ENCODE measurements at places on chromosomes 3 and 15.

- DNase-seq = peak; percentile 22
Measured at GRCh38 chr3:195441476-195441991, 1.3 kb downstream of the ACAP2 start.

- no peak for DNase-seq
Measured at GRCh38 chr3:140924097-140924873, 17.4 kb upstream of the SLC25A36 start.

DNA sequence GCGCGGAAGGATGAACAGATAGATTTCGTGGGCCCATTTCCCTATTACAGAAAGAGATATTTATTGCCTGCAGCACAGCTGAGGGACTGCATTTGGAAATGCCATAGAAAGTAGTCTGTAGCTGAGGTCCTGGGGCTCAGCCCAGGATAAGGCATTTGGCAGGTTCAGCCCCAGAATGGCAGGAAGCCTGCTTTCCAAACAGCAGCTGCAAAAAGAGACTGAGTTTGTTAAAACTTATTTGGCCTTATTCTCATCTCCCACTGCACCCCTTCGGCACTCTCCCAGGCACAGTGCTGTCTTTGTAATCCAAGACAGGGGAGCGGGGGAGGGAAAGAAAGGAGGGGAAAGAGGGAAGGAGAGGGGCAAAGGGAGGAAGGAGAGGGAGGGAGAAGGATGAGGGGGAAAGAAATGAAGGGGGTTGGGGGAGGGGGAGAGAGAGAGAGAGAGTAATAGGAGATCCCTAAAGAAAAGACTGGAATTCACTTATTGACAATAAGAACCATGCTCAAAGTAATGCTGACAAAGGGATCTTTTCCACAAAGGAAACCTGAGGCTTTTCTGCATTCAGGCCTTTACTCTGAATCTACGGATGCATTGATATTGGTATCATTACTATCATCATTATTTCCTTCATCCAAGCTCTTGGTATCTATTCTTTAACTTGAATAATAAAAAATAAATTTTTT lies 94.0 kb upstream of the LRRN1 start:
- DNase-seq = no peak

DNA sequence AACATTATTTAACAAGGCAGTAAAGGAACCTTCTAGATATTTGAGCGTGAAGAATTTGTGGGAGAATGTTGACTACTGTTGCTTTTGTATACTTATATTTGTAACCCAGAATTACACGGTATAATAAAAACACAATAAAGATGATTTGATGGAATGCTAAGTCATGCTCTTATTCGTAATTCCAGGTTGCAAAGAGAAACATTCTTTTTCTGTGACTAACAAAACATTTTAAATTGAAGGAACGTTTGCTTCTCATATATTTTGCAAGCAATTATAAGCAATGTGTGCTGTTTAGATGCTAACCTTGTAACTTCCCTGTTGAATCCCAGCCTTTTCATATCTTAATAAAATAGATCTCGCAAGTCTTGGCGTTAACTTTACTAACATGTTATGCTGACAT lies 124.4 kb upstream of the CGNL1 start:
- DNase-seq = peak; percentile 46

- peak; percentile 70 for DNase-seq
Measured at GRCh38 chr3:190044142-190044541, 76.6 kb downstream of the P3H2 start.

DNA sequence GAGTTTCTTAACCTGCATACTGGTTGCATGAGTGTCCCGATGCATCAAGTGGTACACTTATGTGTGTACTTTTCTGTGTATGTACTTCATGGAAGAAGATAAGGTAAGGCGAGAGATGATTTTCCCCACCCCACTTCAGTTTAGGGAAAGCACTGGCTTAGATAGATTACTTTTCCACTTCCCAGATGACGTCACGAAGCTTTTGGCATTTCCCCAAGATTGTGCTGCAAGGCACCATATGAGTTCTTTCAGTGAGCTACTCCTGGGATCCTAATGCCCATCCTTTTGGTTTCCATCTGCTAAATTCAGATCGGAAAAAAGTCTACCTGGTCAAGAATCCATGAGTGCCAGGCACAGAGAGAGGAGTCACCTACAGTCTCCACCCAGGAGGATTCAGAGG lies 4.5 kb downstream of the IL17RB start:
- peak; percentile 16 for DNase-seq

Data from GM04504 (cell line).